ENCODE measurements at places on chromosomes 11 and 22. TPM values are rescaled to one million over a fixed set of nuclear protein-coding genes. Genes with fewer than 3 reads are reported as not detected.

DNA sequence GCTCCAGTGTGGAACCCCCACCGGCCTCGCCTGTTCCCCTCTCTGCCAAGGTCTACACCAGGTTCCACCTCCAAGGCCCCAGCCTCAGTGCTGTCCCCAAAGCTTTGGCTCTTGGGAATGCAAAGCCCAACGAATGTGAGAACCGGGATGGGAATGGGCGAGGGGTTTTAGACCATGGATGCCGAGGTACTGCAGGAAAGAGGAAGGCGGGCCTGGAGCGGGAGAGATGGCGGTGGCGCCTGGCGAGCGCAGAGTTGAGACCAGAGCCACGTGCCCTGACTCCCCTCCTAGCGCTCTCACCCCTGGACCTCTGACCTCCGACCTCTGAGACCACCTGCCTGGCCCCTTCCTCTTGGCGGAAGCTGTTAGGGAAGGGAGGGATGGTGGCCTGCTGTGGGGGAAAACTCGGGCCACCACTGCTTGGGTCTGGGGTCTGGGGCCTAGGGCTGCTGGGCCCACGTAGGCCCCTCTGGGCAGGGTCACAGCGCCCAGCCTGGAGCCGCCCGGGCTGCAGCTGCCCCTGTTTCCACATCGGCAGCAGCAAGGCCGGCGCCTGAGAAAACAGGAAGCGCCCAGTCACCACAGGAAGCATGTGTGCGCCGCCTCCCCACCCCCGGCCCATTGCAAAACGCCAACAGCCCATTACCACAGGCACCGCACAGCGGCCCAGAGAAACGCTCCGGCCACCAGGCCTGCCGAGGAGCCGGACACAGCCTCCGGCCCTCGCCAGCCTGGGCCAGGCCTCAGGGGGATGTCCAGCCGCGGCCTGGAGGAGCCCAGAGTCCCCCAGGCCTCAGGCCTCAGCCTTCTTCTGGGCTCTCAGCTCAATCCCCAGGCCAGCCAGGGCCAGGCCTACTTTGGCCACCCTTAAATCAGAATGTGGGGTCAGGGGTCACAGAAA, 13.8 kb upstream of the SLC39A13 start:
- H3K36me3 ChIP-seq = no peaks in the 10 kb centered on the region
- no peak for DNase-seq
- peak overlapping the region; percentile 72 for H3K27ac ChIP-seq
- no peaks in the 10 kb centered on the region for H3K27me3 ChIP-seq

DNA sequence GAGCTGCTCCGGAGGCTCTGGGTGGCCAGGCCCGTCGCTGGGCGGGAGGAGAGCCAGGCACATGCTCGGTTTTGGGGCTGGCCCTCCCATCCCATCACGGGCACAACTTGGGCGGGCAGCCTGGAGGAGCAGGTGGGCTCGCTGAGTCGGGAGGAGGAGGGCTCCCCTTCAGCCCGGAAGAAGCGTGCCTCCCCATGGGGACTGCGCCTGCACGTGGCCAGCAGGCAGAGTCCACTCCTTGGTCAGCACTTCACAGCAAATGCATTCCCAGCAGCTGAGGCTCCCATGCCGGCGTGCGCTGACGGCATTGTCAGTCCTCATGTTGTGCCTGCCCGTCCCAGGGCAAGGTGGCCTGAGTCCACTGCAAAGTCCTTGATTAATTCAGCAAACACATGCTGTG, 1281.7 kb downstream of the BRD1 start:
- H3K27ac ChIP-seq = no peak overlapping the region
- no peaks in the 10 kb centered on the region for H3K27me3 ChIP-seq
- H3K4me1 ChIP-seq = no peaks in the 10 kb centered on the region
- H3K36me3 ChIP-seq = no peaks in the 10 kb centered on the region

- no peak overlapping the region for H3K4me3 ChIP-seq
- peak overlapping the region; percentile 62 for H3K27ac ChIP-seq
- peaks cover 58% of the 10 kb centered on the region for H3K4me1 ChIP-seq
Observed at GRCh38 chr11:43989162-43989981, 46.9 kb downstream of the C11orf96 start.

GRCh38 chr11:115930291-115930690, 426.1 kb upstream of the CADM1 start:
- peaks cover 4% of the 10 kb centered on the region for H3K4me1 ChIP-seq
- H3K36me3 ChIP-seq = no peaks in the 10 kb centered on the region
- H3K4me3 ChIP-seq = no peak overlapping the region
- H3K27me3 ChIP-seq = no peaks in the 10 kb centered on the region
- no peak for DNase-seq
- H3K27ac ChIP-seq = no peak overlapping the region

- DNase-seq = peak; percentile 18
- H3K4me1 ChIP-seq = peaks cover 4% of the 10 kb centered on the region
- no peaks in the 10 kb centered on the region for H3K36me3 ChIP-seq
- H3K27me3 ChIP-seq = no peaks in the 10 kb centered on the region
- peak overlapping the region; percentile 51 for H3K27ac ChIP-seq
Observed at GRCh38 chr22:22061085-22062077, 78.8 kb upstream of the TOP3B start.

The TSSK2 gene
- not detected for total RNA-seq

The TMA7B gene
- not detected for total RNA-seq

The AQP11 gene
- not detected for total RNA-seq

The MMP8 gene
- total RNA-seq = not detected

All from gastrocnemius medialis (tissue), 4 donors.